ENCODE measurements at places on chromosomes 2 and 18. TPM values are rescaled to one million over a fixed set of nuclear protein-coding genes. Genes with fewer than 3 reads are reported as not detected.

DNA sequence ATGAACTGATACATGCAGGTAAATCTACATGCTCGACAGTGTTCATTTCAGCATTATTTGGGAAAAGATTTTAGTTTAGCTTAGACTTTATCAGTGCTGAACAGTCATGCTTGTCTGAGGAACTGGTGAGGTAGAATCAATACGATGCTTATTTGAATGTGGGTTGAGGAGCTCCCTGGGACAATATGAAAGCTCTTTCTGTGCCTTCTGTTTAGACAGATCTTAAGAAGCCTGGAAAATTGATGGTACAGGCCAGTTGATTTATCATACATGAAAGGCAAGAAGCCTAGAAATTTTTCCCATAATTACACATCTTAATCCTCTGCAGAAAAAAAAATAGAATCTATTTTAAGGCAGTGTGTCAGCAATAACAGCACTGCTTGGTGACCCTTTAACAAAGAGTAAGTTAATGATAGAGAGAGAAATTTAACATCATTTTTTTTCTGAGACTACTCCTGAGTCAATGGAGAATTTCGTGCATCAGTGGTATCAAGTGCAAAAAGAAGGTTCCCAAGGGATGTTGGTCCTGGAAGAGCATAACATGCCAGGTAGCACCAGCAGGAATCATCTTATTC is 252.2 kb upstream of the CDH20 start:
- DNase-seq: no peak

DNA sequence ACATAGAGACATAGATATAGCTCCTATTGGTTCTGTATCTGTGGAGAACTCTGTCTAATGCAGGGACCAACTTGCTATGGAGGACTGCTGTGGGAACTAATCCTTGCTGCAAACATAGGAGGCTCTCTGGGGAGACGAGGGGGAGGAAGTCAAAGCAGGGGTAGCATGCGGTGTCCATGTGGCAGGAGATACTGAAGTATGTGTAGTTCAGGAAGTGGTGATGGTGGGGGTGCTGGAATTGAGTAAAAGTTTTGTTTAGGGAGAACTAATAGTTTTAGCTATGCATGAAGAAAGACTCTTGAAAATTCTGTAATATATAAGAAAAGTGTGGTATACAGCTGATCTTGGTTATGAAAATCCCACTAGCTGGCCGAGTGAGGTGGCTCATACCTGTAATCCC is 62.0 kb downstream of the ANKRD44 start:
- DNase-seq: no peak

Gene CIDEA
- total RNA-seq: 3.3 TPM

GRCh38 chr2:156779416-156780120 is 343.4 kb downstream of the GPD2 start:
- DNase-seq: no peak

GRCh38 chr18:56162311-56163265 is 475.8 kb downstream of the TXNL1 start:
- no peak for DNase-seq

DNA sequence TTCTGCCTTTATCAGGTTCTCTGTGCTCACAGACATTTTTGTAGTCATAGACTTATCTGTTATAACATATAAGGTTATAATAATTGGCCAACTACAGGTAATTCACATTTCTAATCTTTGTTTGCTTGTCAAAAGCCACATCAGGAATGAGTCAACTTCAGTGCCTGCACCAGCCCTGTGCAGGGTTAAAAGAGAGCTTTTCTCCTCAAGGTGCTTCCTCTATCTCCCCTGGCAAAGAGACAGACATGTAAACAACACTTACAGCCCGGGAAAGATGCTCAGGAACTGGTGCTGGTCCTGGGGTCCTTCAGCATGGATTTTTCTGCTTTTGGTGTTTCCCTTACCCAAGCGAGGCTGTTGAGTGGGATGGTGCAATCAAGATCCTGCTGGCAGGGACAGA is 7.7 kb upstream of the EHD3 start:
- DNase-seq: no peak

DNA sequence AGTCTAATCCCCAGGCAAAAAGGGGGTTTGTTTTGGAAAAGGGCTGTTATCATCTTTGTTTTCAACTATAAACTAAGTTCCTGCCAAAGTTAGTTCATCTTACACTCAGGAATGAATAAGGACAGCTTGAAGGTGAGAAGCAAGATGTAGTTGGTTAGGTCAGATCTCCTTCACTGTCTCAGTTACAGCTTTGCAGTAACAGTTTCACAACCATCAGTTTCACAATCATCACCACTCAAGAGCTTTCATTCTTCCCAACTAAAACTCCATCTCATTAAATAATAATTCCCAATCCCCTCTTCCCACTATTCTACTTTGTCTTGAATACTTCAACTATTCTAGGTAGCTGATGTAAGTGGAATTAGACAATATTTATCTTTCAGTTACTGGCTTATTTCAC is 200.9 kb downstream of the NYAP2 start:
- no peak for DNase-seq

DNA sequence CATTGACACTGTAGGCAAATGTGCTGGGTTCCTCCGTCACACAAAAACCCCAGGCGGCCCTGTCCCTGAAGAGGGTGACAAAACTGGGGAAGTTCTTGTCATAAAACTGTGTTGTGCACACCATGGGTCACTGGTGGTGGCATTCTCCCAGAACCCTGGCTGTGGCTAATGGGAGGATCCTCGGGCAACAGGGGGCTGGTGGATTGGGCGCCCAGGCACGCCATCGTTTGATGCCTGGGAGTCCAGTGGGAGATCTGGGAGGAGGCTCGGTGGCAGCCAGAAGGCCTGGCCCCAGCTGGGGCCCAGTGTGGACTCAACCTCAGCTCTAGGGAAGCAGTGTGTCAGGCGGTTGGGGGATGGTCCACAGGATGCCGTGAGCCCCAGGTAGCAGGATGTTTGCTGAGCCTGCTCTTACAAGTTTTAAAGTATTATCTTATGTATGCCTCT is 140.7 kb downstream of the ACOXL start:
- no peak for DNase-seq

DNA sequence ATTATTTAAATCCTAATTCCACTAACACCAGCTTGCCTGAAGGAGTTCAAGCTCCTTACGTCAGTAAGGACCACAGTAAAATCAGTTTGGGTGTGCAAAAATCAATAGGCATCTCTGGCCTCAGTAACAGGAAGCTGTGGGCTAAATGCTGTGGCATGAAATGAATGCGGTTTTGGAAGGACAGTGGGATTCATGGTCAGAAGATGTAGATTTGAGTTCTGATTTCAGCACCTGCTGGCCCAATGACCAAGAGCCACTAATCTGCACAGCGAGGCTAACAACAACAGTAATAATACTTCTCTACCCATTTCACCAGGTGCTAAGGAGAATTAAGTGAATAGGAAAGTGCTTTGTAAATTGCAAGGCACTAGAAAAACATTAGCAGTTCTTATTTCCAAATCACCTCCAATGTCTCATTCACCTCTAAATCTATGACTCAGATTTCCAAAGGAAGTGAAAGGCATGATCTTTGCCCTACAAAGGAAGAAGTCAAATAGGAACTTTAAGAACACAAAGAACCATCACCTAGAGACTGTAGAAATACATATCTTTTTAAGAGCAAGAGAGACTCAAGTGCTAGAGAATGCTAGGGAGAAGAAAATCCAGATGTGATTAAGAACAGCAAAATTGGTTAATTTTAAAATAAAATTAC is 172.6 kb downstream of the ANKRD44 start:
- DNase-seq: no peak

Gene KRCC1
- 17.6 TPM for total RNA-seq

Gene ANKRD30B
- 0.16 TPM for total RNA-seq

Gene PROM2
- total RNA-seq: 1.2 TPM

Gene TTC27
- 29.0 TPM for total RNA-seq

Gene MAIP1
- 19.5 TPM for total RNA-seq

GRCh38 chr2:62216616-62217015 is 20.7 kb downstream of the B3GNT2 start:
- DNase-seq: no peak

Gene PRSS56
- total RNA-seq: not detected

GRCh38 chr18:9416563-9417072 is 58.7 kb upstream of the RALBP1 start:
- DNase-seq: no peak

DNA sequence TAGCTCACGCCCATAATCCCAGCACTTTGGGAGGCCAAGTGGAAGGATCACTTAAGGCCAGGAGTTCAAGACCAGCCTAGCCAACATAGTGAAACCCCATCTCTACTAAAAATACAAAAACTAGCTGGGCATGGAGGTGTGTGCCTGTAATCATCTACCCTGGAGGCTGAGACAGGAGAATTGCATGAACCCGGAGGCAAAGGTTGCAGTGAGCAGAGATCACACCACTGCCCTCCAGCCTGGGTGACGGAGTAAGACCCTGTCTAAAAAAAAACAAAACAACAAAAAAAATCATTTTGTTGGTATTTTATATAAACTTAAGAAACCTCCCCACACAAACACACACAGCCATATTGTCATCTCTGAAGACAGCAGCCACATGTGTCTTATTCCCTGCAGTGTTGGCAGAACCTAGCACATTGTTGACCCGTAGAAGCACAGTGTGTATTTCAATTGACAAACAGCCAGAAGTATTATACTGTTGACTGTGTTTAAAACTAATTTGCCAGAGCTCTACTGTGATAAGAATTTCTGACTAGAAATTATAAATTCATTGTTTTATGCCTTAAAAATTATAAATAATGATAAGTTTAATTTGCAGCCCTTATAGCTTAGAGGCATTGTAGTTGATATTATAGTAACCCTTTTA is 68.1 kb downstream of the DNAJC10 start:
- DNase-seq: no peak

- DNase-seq: no peak
Measured at GRCh38 chr2:198890490-198890889, 567.2 kb downstream of the SATB2 start.

DNA sequence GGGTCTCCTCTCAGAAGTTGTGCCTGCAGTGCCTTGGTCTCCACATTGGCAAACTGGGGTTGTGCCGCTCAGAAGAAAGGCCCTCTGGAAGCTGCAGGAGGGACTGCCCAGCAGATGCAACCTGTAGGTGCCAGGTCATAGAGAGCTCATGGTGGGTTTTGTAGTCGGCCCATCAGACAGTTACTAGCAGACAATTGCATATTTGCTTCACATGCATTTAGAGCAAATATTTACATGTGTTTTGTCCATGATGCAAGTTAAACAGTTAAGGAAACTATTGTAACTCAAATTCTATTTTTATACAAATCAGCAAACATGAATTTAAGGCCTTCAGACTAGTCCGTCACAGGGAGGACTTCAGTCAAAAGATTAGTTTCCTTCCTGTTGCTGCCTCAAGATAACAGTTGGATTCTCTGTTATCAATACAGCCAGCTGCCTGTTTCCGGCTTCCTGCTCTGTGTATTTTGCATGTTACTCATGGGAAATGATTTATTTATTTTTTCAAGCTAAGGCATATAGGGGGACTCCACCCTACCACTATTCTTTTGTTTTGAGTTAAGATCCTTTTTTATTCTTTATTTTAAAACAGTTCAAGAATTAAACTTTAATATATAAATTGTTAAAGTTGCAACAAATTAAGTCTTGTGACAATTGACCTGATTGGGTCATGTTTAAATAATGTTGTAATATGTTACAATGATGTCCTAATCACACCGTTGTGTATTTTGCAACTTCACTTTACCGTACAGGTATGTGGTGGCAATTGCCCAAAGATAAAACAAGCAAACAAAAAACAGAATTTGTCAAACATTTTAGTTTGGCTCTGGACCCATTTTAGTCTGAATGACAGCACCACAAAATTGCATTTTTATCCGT is 133.5 kb downstream of the SPTBN1 start:
- no peak for DNase-seq

Gene APCDD1
- 10.3 TPM for total RNA-seq

Gene GALNT3
- total RNA-seq: 5.3 TPM

Gene AFF3
- total RNA-seq: 105 TPM

Gene FAM110C
- 3.1 TPM for total RNA-seq

GRCh38 chr2:201347138-201347537 is 10.0 kb downstream of the FLACC1 start:
- DNase-seq: no peak

Gene PLGLB1
- total RNA-seq: 6.2 TPM

GRCh38 chr2:136057802-136058140 is 60.2 kb downstream of the CXCR4 start:
- DNase-seq: no peak

DNA sequence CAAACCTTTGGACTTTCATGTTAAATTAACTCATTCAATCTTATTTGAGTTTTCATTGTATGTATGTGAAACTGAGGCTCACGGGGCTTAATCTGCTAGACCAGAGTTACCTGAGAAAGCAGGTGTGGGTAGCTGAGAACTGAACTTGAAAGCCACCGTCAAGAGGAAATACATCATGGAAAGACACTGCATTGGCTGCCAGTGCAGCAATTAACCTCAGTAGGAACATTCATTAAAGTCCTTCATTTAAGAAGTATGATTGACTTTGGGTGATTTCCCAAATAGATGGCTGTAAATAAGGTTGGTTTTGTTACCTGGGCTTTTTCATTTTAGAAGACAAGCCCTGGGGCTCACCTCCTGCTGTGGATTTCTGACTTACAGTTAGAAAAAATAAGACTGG is 36.5 kb upstream of the MGAT5 start:
- DNase-seq: no peak

Gene CCDC150
- total RNA-seq: 3.9 TPM

DNA sequence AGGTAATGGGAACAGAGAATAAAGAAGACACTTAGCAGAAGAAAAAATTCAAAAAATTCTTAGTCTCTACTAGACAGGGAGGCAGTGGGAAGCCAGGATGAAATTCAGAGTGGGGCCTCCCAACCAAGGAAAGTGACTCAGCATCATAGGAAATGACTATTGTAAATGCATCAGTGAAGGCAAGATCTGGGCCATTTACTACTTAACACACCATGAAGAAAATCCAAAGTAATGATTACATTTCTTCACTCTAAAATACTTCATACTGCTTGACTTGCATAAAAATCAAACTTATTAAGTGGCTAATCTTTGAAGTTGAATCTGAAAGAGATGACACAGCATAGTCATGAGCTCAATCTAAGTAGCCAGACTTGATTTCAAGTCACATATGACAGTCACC is 405.8 kb upstream of the SLC39A10 start:
- no peak for DNase-seq

Gene TDRD15
- total RNA-seq: 3.0 TPM

DNA sequence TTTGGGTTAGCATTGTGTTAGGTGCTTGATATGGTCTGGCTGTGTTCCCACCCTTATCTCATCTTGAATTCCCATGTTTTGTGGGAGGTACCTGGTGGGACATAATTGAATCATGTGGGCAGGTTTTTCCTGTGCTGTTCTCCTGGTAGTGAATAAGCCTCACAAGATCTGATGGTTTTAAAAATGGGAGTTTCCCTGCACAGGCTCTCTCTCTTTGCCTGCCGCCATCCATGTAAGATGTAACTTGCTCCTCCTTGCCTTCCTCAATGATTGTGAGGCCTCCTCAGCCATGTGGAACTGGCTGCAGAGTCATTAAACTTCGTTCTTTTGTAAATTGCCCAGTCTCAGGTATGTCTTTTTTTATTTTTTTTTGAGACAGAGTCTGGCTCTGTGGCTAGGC is 2.8 kb downstream of the MSH2 start:
- no peak for DNase-seq

Gene NBAS
- 168 TPM for total RNA-seq
